ENCODE measurements at places on chromosomes 7 and 10.

GRCh38 chr10:94546049-94546900 is 687 bp downstream of the HELLS start:
- DNase-seq = peak; percentile 4

- no peak for DNase-seq
These were observed 27.6 kb upstream of the SFMBT2 start for GRCh38 chr10:7438196-7438986.

GRCh38 chr7:98323597-98324322 is 42.3 kb downstream of the BRI3 start:
- no peak for DNase-seq

DNA sequence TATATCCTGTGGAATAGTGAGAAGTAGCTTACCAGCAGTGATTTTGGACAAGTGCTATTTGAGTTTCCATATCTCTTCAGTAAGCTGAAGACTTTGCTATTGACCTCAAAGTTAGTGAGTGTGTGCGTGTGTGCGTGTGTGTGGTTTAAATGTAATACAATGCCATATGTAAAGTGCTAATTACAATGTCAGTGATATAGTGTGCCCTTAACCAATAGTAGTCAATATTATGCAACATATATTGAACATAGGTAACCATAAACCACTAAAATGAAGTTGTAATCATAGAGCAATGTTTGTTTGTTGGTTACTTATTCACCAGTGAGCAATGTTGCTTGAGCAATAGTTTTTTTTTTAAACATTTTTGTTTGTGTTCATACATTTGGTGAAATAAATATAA is 309.4 kb downstream of the NXPH1 start:
- no peak for DNase-seq

- DNase-seq = no peak
These were observed 130.0 kb downstream of the THSD7A start for GRCh38 chr7:11701829-11702560.

DNA sequence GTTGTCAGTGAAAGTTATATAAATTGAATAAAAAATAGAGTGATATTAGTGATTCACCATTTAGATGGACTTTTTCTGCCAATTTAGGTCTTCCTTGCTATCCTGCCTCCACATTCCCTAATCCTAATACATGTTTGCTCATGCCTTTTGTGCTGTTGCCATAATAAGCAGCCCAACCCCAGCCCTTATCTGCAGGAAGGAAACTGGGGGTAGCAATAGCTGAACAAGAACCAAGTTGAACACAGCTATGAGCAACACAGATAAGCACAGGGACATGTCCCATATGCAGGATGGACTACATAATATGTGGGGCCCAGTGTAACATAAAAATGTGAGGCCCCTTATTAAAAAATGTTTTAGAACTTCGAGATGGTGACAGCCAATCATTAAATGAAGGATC is 91.2 kb upstream of the AHR start:
- DNase-seq = no peak

DNA sequence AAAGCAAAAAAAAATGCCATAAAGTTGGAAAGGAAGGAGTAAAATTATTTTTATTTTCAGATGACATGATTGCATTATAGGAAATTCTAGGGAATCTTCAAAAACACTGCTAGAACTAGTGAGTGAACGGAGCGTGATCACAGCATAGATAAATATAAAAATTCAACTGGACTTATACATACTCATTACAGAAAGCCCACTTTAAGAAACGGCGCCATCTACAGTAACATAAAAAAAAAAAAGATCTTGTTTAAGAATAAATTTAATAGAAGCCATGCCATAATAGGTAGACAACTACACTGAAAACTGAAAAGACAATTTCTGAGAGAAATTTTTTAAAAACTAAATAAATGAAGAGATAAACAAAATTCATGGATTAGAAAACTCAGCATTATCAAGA is 623.1 kb upstream of the MGMT start:
- DNase-seq = no peak

Data from CD4-positive, alpha-beta T cell treated with Interleukin-4 for 4 hours (primary cell).